ENCODE measurements at places on chromosomes 5 and 9.

- DNase-seq: no peak
Measured at GRCh38 chr5:174626369-174626920, 97.9 kb upstream of the MSX2 start.

- no peak for DNase-seq
Measured at GRCh38 chr9:79617395-79617794, 45.6 kb downstream of the TLE4 start.

- no peak for DNase-seq
Measured at GRCh38 chr9:35548571-35548970, 56.5 kb upstream of the TESK1 start.

GRCh38 chr9:126116351-126117157, 210.1 kb upstream of the MVB12B start:
- DNase-seq: no peak

DNA sequence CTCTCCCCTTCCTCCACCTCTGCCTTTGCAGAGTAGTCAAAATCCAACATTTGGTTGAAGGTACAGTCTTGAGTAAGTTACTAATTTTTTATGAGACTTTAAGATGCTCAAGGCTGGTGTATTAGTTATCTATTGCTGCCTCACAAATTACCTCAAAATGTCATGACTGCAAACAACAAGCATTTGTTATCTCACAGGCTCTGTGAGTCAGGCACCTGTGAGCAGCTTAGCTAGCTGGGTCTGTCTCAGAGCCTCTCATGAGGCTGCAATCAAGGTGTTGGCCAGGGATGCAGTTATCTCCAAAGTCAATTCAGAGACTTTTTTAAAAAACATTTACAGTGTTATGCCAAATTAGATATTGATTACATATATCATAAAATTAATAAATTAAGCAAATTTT, 371.3 kb upstream of the RGMB start:
- DNase-seq: no peak

GRCh38 chr9:18793122-18793521, 239.9 kb downstream of the SAXO1 start:
- no peak for DNase-seq

- no peak for DNase-seq
Measured at GRCh38 chr5:116013936-116014335, 18.3 kb upstream of the ARL14EPL start.

GRCh38 chr9:110111868-110112267, 96.1 kb downstream of the C9orf152 start:
- DNase-seq: no peak

DNA sequence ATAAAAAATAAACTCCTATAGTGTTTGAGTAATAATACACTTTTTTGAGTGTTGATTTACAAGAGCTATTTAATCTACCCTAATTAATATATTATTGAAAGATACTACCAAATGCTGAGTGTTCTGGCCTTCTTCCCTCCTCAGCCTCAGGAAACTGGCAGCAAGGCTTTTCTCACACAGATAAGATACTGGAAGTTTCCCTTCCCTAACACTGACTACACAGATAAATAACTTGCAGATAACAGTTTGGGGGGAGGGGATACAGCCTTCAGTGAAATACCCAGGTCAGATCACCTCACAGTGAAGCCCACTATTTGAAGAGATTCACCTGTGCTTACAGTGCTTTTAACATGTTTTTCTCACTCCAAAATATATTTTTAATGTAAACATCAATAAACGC, 1.6 kb upstream of the NIPSNAP3A start:
- no peak for DNase-seq

Measured in NB4 (cell line).